ENCODE measurements at places on chromosomes 2 and 18.

GRCh38 chr2:213221957-213222356 is 62.3 kb upstream of the SPAG16 start:
- DNase-seq = no peak

- no peak for DNase-seq
These were observed 37.1 kb upstream of the GATA6 start for GRCh38 chr18:22132258-22132657.

GRCh38 chr2:150075831-150076230 is 411.6 kb downstream of the RND3 start:
- DNase-seq = no peak

GRCh38 chr18:36365836-36366775 is 68.6 kb downstream of the FHOD3 start:
- DNase-seq = no peak

DNA sequence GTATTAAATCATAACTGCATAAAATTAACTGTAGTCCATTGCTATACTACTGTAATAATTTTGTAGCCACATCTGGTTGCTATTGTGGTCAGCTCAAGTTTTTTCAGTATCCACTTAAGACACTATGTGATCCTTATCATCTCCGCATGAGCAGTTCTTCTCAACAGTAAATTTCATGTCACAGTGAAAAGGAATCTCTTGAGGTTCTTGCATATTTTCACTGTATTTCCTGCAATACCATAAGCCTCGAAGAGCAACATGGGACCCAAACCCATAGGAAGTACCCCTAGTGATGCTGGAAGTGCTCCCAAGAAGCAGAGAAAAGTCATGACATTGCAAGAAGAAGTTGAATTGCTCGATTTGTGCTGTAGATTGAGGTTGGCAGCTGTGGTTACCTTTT is 86.7 kb downstream of the LDLRAD4 start:
- DNase-seq = no peak
